ENCODE measurements at places on chromosomes 2 and 18.

- no peak for DNase-seq
These were observed 56.9 kb downstream of the FBXO11 start for GRCh38 chr2:47849368-47849767.

- DNase-seq = no peak
These were observed 175.1 kb downstream of the ZFP36L2 start for GRCh38 chr2:43051338-43051737.

- no peak for DNase-seq
These were observed 1.6 kb downstream of the BAZ2B start for GRCh38 chr2:159614534-159615366.

DNA sequence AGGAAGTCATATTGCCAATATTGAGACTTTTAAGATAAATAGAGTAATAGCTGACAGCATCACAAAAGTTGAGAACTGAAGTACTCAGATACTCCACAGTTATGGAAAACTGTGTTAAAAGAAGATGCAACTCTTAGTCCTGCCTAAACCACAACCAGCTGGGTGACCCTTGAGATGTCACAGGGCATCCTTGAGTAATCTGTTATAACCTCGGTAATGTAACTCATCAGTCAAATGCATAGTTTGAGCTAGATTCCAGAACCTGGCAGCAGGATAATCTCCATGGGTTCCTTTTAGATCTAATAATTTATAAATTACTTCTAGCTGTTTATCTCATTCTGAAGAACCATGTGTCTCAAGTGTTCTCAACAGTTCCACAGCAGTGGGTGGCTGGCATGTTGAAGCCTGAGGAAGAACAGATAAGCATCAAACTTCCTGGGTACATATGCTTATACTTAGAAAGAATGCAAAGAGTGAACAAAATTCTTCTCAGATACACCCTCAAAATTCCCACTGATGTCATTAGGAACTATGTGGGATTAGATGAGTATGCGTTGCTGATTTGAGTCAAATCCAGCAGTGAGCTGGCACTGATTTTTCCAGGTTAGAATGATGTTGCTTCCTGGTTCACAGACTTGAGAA is 304.1 kb upstream of the ERBB4 start:
- no peak for DNase-seq

GRCh38 chr2:191957996-191958860 is 111.3 kb upstream of the CAVIN2 start:
- no peak for DNase-seq

DNA sequence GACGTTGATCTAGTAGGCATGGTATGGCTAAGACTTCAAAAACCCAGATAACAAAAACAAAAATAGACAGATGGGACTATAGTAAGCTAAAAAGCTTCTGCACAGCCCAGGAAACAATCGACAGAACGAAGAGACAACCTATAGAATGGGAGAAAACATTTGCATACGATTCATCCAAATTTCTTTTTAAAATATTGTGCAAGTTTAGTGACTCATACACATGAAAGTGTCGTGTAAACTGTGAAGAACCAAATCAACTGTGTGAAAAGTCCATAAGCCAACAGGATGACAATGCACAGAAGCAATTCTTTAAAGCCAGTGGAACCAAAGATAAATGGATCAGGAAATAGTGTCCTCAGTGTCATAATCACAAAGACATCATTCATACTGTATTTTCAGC is 671.1 kb downstream of the RNF144A start:
- no peak for DNase-seq

DNA sequence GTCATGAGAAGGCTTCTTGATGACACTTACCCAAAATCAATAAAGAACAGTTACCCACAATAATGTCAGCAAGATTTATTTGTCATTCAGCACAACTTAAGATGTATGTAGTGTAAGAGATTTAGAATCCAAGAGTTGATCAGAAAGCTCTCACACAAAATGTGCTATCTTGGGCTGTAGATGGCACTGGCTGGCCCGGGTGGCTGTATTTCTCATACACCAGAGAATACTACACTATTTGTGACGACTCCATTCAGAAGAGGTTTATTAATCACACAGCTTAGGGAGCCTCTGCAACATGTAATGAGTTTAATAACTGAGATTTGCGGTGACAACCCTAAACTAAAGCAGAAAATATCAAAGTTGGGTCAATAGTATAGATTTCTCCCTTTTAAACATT is 530.4 kb upstream of the KLHL29 start:
- DNase-seq = no peak

- DNase-seq = no peak
These were observed 1.5 kb downstream of the AP1S3 start for GRCh38 chr2:223835701-223836532.

GRCh38 chr2:232890896-232891601 is 21.0 kb downstream of the SNORC start:
- DNase-seq = no peak

- no peak for DNase-seq
These were observed 43.7 kb downstream of the SH3BP4 start for GRCh38 chr2:234995332-234996068.

DNA sequence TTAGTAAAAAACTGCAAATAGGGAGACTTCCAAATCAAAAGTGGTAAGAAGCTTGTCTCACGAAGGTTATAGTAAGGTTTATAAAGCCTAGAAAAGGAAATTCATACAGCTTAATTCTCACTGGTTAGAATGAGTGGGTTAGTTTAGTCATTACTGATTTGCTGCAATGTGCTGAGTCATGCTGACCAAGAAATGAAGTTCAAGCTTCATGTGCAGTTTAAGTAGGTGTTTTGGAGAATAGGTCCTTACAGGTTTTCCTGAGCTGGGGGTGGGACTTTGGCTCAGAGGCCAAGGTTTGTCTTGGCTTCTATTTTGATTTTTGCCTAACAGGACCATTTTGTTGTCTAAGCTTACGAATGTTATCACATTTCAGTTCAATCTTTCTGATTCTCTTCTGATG is 15.1 kb downstream of the CLIP4 start:
- no peak for DNase-seq

DNA sequence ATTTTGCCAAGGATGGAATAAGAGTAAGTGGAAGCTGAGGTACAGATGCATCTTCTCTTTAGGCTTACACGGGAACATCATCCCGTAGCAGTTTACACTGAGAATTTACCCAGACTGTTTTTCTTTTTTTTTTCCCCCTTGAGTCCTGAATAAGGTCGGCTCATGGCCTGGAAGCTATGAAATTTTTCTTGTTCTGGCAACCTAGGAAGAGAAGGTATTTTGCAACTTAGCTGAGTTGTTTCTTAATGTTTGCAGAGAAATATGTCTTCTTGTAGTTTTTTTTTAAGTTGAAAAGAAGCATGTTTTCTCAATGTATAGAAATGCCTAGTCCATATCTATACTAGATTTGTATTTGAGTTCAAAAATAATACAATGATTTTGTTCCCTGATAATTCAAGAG is 712.5 kb downstream of the TDRD15 start:
- DNase-seq = no peak

DNA sequence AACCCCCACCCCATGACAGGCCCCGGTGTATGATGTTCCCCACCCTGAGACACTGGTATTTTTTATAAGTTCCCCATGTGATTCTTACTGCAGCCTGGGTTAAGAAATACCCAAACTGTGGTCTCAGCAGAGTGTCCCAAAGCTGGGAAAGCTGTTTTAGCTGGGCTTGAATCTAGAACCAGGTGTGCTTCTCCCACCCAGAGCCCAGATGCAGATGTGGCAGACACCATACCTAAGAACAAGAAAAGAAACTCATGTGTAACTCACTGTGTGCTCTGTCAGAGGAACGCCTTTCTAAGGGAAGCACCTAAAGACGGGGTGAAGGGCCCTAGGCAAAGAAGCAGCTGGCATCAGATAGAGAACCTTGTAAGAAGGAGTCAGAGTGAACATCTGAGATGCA is 23.9 kb downstream of the DOK1 start:
- no peak for DNase-seq

- DNase-seq = no peak
These were observed 220.8 kb downstream of the SH3RF3 start for GRCh38 chr2:109349503-109350465.

GRCh38 chr18:77905011-77905410 is 655.4 kb downstream of the GALR1 start:
- no peak for DNase-seq

DNA sequence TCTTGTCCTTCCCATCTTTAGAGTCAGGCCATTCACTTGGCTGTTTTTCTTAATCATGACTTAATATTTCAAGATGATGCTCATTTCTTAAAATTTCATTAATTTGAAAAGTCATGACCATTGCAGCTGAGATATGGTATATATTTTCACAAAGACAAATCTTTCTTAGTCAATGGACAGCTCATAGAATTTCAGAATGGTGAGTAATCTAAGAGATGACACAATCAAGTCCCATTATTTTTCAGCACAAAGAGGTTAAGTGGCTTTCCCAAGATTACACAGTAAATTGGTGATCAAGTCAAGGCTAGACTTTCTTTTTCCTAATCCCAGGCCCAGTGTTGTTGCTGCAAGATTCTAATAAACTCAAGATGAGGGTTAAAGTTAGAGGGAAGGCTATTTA is 34.4 kb upstream of the NT5C1B start:
- DNase-seq = no peak

GRCh38 chr2:74146929-74147726 is 584 bp downstream of the BOLA3 start:
- DNase-seq = no peak

Measured in stimulated activated CD4-positive, alpha-beta T cell treated with anti-CD3 and anti-CD28 coated beads, Interleukin-12 subunit alpha, Interleukin-12 subunit beta, amount 100 ng/mL, for 24 hours (primary cell).